Activated CD8-positive, alpha-beta memory T cell treated with anti-CD3 and anti-CD28 coated beads, Interleukin-2, amount 10 ng/mL, durations not matched to agents 7 days and 5 days (primary cell): ENCODE measurements at places on chromosomes 3 and 15.
A peak's percentile ranks its signal among the peaks of the same experiment; 100 is the strongest.

DNA sequence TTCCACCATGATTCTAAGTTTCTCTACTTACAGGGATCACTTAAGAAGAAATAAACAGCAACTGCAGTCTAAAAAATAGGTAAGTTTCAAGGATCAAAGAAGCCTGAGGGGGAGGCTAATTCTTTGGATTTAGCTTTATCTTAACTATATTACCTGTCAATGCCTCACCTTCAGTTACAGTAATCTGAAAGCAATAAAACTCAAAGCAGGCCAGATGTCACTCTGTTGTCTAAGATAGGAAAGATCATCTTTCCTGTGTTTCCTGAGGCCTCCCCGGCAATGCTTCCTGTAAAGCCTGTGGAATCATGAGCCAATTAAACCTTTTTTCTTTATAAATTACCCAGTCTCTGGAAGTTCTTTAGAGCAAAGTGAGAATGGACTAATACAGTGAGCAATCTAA is 60.2 kb downstream of the NPTN start:
- H3K27me3 ChIP-seq = no peaks in the 10 kb centered on the region
- peaks cover 66% of the 10 kb centered on the region for H3K4me1 ChIP-seq
- no peak overlapping the region for H3K4me3 ChIP-seq
- H3K36me3 ChIP-seq = peaks cover 39% of the 10 kb centered on the region
- no peak overlapping the region for H3K27ac ChIP-seq

DNA sequence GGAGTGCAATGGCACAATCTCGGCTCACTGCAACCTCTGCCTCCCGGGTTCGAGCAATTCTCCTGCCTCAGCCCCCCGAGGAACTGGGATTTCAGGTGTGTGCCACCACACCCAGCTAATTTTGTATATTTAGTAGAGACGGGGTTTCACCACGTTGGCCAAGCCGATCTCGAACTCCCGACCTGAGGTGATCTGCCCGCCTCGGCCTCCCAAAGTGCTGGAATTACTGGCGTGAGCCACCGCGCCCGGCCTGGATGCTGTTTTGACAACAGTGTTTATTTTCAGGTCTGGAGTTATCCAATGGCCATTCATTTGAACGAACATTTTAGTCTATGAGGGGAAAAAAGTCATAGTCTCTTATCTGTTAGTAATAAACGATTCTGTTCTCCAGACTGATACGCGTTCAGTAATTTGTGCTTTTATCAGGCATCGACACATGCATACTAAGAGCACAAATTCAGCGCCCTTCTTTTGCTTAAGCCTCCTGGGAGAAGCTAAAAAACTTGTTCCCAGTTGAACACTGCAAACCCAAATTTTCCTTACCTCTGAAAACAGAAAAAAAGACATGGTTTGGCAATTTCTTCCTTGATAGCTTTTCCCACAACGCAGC is 1.3 kb downstream of the B3GALNT1 start:
- peaks cover 17% of the 10 kb centered on the region for H3K4me1 ChIP-seq
- no peak overlapping the region for H3K27ac ChIP-seq
- DNase-seq = no peak
- peak overlapping the region; percentile 52 for H3K4me3 ChIP-seq

DNA sequence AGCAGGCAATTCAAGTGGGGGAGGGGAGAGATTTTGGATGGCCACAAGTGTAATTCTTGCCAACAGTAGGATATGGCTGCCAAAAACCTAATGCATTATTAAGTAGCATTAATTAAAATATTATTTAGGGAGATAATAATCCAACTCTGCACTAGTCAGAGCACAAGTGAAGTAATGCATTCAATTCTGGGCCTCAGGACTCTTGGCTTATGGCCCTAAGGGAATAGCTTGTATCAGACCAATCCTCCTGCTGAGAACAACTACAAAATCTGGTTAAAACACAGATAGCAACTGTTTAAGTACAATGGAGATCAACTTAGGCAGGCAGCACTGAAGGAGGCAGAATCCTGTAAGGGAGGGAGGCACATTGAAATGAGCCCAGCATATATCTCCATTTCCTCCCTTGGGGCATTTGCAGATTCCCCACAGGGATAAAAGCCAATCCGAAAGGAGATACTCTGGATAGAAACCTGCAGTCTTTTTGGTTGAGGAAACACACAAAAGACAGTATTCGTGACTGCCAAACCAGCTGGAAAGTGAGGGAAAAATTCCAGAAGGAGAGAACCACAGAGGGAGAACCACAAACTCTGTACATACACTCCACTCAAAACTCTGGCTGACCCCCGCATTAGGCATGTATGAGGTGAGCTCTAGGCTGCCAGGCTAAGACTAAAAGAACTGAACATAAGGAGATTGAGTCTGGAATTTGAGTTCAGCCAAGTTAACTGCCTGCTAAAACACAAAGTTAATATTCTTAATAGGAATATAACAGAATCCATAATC is 57.4 kb downstream of the ETFA start:
- peaks cover 13% of the 10 kb centered on the region for H3K36me3 ChIP-seq
- no peaks in the 10 kb centered on the region for H3K27me3 ChIP-seq
- peaks cover 4% of the 10 kb centered on the region for H3K4me1 ChIP-seq
- no peak overlapping the region for H3K4me3 ChIP-seq
- DNase-seq = no peak

DNA sequence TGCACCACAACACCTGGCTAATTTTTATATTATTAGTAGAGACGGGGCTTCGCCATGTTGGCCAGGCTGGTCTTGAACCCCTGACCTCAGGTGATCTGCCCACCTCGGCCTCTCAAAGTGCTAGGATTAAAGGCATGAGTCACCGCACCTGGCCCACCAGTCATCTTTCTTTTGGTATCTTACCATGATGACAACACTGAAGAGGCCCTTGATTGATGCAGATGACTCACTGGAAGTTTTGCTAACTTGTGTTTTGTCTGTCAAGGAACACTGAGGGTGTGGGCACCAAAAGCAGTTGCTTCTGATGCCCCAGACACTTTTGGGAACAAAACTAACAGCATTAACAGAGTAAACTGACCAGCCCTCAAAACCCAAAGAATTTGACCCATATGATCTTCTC is 88.3 kb downstream of the MYO5A start:
- no peak for DNase-seq
- no peak overlapping the region for H3K27ac ChIP-seq
- no peaks in the 10 kb centered on the region for H3K36me3 ChIP-seq
- H3K27me3 ChIP-seq = no peaks in the 10 kb centered on the region

GRCh38 chr3:20890111-20890519 is 704.1 kb upstream of the SGO1 start:
- H3K36me3 ChIP-seq = no peaks in the 10 kb centered on the region
- no peak overlapping the region for H3K4me3 ChIP-seq
- H3K4me1 ChIP-seq = no peaks in the 10 kb centered on the region
- no peaks in the 10 kb centered on the region for H3K27me3 ChIP-seq
- no peak overlapping the region for H3K27ac ChIP-seq
- no peak for DNase-seq
